ENCODE measurements at places on chromosomes 1 and 21. TPM values are rescaled to one million over a fixed set of nuclear protein-coding genes. Genes with fewer than 3 reads are reported as not detected.

- DNase-seq, result peak; percentile 91
Measured at GRCh38 chr21:34889676-34890469, 159.2 kb downstream of the RUNX1 start.

GRCh38 chr1:84859866-84860265 is 33.1 kb downstream of the LPAR3 start:
- DNase-seq, result no peak

- DNase-seq, result no peak
Measured at GRCh38 chr1:165942927-165943597, 115.6 kb downstream of the UCK2 start.

DNA sequence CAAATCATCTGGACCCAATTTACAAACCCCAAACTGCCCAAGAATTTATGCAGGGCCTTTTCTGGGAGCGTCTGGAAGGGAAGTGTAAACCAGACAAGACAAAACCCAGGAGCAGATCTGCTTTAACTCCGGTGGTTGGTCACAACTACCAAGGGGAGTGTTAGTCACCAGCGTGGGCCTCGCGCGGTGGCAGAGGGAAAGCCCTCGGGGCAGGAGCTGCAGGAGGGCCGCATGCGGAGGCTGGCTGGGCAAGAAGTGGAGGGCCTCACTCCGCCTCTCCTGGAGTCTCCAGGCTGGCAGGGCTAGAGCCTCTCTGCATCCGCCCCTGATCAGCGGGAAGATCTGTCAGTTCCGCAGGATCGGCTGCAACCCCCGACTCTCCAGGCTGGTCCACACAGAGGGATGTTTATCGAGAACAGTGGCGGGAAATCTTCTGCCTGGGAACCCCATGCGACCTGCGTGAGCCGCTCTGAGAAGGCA is 2.0 kb downstream of the COL24A1 start:
- DNase-seq, result peak; percentile 68

GRCh38 chr1:109938556-109938955 is 27.9 kb downstream of the CSF1 start:
- no peak for DNase-seq

- DNase-seq, result no peak
Measured at GRCh38 chr1:100528871-100529270, 9.1 kb upstream of the GPR88 start.

- DNase-seq, result peak; percentile 59
Measured at GRCh38 chr1:162878000-162878596, 17.1 kb upstream of the CCDC190 start.

The BCAN gene
- not detected for total RNA-seq

The SEC16B gene
- 3.5 TPM for total RNA-seq
